Dermis blood vessel endothelial cell (primary cell): ENCODE measurements at places on chromosomes 6 and 20. TPM values are rescaled to one million over a fixed set of nuclear protein-coding genes. Genes with fewer than 3 reads are reported as not detected.

Gene EDN1
- 247 and 438 TPM in 2 replicates for total RNA-seq

Gene PSORS1C1
- 0.17 and 4.7 TPM in 2 replicates for total RNA-seq

Gene GPX6
- total RNA-seq: not detected in 2 replicates

Gene TCP11
- total RNA-seq: 0.28 and 0.68 TPM in 2 replicates

Gene OPRM1
- total RNA-seq: not detected in 2 replicates

Gene DUSP22
- 40.8 and 44.3 TPM in 2 replicates for total RNA-seq
